ENCODE measurements at places on chromosomes 6 and 20.
A peak's percentile ranks its signal among the peaks of the same experiment; 100 is the strongest.

DNA sequence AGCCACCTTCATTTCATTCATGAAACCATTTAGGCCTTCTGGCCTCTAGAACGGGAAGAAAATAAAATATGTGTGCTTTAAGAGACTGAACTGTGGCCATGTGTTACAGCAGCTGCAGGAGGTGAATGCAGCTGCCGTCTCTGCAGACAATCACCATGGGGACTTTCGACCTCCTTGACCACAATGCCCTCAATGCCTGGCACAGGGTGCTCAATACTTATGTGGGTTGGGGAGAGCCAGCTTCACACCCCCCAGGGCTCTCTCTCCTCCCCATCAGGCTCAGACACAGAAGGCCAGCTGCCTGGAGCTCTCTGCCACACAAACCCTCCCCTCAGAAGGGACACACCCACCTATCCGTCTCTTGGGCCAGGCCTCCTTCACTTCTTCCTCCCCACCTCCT, 43.5 kb downstream of the ANKRD60 start:
- DNase-seq = no peak

- no peak for DNase-seq
Observed at GRCh38 chr6:148835920-148836441, 89.2 kb downstream of the UST start.

GRCh38 chr20:20366551-20366875, 1.4 kb upstream of the INSM1 start:
- DNase-seq = no peak

- peak; percentile 8 for DNase-seq
Observed at GRCh38 chr6:73657201-73657600, 3.4 kb upstream of the SLC17A5 start.

DNA sequence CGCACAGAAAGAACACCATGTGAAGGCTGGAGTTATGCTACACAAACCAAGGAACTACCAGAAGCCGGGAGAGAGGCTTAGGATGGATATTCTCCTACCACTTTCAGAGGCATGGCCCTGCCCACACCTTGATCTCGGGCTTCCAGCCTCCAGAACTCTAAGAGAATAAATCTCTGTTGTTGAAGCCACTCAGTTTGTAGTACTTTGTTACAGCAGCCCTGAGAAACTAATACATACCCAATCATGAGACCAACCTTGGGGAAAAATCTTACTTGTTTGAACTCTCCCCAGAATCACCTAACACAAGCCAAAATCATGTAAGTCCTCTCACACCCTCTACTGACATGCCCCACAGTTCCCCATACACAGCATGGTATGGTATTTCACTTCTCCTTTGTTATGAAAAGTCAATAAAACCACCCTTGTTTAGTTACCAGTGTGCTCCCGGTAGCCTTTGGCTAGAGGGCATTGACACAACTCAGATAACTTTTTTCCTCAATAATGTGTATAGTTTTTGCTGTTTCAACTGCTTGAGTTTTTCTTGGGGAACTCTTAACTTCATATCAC, 40.7 kb upstream of the SLC2A12 start:
- no peak for DNase-seq

GRCh38 chr20:62186887-62187866, 4.3 kb downstream of the MTG2 start:
- DNase-seq = no peak

GRCh38 chr20:34859367-34859766, 13.3 kb downstream of the GGT7 start:
- DNase-seq = no peak

DNA sequence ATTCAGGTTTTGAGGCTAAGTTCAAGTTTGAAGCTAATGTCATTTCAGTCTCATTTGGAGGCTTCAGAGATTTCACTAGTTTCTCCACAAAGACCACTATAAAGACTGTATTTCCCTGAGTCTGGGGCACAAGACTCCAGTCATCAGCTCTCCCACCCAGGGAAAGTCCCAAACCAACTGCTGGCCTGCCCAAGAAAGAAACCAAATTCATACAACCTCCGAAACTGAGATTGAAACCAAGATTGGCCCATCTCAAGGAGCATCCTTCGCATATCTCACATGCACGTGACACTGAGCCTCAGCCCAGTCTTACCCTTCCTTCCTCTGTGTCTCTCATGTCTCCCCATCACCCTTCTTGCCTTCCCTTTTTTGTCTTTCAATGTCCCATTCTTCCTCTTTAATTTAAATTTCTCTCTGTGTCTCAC, 3.5 kb upstream of the LTA start:
- DNase-seq = peak; percentile 83

DNA sequence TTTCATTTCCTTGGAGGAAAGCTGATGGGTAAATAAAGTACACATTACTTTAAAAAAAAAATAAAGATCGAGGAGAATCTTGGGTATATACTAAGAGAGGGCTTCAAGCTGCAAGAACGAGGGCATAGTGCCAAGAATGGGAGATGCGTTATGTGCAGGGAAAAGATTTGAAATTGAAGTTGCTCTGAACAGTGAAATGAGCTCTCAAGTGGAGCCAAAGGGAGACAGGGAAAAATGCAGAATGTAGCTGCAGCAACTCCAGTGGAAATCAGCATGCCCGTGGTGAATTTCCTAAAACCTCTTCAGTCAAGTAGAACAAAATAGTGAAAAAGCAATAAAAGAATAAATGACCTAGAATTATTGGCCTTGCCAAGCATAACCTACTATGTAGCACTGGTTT, 11.4 kb upstream of the COL9A1 start:
- DNase-seq = no peak

DNA sequence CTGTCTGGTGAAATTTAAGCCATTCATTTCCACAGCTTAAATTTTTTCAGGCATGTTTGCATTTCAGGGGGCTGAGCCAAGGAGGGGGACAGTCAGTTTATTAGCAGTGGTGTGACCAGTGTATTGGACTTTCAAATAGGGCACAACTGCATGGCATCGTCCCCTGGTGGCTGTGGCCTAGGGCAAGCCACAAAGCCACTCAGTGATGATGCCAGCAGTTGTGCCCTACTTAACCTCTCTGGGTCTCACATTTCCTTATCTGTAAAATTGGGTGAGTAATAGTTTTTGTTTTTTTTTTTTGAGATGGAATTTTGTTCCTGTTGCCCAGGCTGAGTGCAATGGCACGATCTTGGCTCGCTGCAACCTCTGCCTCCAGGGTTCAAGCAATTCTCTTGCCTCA, 48.0 kb downstream of the CDC5L start:
- no peak for DNase-seq

- DNase-seq = no peak
Observed at GRCh38 chr6:130047088-130047995, 29.0 kb downstream of the L3MBTL3 start.

DNA sequence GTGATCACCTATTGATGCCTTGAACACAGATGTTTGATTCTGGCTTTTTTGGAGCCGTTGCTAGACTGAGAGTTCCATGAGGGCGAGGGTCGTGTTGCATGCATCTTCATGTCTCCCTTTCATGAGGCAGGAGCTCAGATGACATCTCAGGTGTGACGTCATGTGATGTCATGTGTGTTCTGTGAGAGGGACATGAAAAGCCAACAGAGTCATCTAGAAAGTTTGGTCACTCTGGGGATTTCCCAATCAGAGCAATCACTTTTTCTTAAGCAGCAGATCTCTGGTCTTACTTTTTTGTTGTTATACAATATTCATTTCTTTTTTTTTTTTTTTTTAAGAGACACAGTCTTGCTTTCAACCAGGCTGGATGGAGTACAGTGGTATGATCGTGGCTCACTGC, 411.8 kb downstream of the PREX1 start:
- DNase-seq = no peak

- no peak for DNase-seq
Observed at GRCh38 chr6:116827561-116828240, 1.2 kb downstream of the GPRC6A start.

DNA sequence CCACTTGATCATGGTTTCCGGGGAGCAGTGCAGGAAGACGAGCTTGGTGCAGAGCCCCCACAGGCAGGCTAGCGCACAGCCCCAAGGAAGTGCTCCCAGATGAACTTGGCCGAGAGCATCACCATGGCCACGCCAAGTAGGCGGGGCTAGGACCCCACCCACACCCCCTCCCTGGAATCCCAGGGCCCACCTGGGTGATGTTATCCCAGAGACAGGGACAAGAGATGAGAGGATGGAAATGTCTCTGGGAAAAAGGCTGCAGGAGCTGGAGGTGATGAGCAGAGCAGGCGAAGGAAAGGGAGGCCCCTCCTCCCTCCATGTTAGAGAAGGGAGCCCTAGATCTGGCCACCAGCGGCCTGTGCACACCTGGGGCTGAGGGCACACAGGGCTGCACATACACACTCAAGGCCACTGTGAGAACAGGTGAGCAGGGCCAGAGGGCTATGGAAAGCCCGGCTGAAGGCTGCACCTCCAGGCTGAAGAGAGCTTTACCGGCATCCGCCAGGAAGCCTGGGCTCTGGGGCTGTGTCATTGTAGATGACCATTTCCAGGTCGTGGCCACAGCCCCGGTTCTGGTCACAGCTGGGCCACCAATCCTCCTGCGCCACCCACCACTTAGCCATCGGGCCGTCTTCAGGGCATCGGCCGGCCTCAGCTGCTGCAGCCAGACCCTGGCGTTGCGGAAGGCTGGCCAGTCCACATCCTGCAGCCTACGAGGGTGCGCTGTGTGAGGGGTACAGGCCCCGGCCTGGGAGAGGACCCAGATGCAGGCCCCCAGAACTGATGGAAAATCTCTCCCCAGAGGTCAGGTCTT, 24.9 kb downstream of the NPEPL1 start:
- DNase-seq = no peak

DNA sequence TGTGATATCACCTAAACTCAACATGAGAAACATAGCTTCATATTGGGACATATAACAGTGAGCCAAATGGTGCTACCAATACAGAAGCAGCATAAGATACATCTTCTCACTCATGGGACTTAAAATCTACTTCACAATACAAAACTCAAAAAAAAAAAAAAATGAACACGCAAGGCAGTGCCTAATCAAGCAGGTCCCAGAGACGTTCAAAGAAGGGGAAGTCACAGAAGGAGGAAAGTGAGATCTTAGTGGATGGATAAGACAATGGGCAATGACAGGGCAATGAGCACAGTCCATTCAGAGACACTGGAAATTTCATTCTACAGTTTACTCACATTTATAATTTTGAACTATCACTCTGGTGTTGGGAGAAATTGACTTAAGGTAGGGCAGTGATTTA, 88.3 kb downstream of the FAM50B start:
- no peak for DNase-seq

DNA sequence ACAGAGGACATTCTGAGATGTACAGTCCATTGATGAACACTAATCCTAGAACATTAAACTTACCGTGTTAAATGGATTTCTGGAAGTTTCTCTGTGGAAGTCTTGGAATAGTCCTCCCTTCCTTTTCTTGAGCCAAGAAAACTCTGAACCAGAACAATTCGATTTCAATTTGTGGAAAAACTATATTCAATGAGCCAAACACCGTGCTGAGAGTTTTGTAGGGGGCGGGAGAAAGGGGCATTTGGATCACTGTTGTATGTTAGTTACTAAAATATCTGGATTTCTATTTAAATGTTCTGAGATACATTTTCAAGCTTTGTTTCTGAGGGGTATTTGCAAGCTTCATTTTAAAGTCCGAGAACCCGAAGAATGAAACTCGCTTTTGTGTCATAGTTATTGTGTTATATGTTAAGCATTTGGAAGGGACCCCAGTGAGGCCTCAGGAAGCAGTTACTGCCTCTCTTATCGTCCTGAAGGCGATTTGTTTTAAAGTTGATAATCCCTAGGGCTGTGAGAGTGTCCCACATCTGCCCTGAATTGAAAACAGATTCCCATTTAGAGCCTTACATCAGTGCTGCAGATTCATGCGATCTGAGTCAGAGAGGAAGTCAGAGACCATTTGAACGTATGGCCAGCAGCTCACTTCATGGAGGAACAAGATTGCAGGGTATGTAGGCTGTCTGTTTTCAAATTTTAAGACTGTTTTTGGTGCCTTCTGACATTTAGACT, 70.8 kb upstream of the SASH1 start:
- DNase-seq = no peak

Measured in CD4-positive, alpha-beta T cell treated with Interleukin-15 for 4 hours (primary cell).